ENCODE measurements at places on chromosomes 12 and 14.

- no peak for DNase-seq
These were observed 194.3 kb downstream of the CPNE8 start for GRCh38 chr12:38711054-38711453.

DNA sequence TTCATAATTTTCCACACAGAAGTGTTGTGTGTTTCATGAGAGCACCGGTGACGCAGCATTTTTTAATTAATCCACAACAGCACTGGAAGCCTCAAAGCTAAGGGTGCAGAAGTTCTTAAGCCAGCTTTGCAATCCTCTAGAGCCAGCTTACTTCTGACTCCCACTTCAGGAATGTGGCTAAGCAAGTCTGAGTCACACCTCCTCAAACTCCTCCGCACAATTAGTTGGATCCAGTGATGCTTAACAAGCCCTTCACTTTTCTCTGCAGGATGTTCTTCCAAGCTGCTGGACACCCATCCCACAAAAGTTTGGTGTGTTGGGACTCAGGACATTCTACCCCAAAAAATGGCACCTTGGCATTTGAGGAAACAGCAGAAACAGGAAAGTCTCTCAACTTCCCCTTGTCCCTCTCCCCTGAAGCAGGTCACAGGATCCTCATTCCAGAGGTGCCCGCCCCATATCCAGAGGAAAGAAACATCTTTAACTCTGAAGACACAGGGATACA, 210.0 kb downstream of the PPM1H start:
- DNase-seq, result peak; percentile 11

DNA sequence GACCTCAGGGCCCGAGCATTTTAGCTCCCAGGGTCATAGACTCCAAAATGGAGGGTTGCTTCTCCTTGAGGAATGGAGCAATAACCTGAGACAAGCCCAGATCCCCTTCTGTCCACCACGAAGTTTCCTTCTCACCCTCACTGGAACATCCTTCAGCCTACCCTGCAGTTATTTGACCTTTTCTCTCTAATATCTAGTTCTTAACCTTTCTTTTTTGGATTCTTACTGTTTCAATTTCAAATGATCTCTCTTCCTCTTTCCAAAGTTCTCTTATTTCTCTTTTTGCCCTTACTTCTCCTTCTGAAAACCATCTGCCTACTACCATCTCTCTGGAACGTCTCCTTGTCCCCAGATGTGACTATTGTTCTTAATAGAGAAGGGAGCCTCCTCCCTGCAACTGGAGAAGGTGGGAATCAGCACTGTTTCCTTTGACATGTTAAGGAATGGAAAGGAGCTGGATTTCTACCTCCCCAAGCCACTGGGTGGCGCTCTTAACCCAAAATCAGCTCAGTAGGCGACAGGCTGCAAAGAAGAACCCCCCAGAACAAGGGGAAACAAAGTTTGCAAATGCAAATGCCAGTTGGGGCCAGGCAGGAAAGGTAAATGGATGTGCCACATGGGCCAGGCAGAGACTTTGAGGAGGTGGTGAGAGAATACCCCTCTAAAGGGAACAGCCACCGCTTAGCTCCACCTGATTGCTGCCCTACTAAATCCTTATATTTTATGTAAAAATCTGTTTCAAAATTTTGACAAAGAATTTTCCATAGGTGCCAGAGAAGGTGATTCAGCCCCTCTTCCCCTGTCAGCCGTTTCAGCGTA, 22.4 kb upstream of the PDE1B start:
- DNase-seq, result peak; percentile 48

GRCh38 chr14:71361336-71361735, 454.1 kb downstream of the PCNX1 start:
- DNase-seq, result no peak

- no peak for DNase-seq
These were observed 41.8 kb upstream of the P2RX7 start for GRCh38 chr12:121090586-121091514.

- DNase-seq, result no peak
These were observed 7.3 kb downstream of the PHLDA1 start for GRCh38 chr12:76024102-76024781.

- DNase-seq, result no peak
These were observed 101.8 kb upstream of the BBS10 start for GRCh38 chr12:76449993-76450392.

DNA sequence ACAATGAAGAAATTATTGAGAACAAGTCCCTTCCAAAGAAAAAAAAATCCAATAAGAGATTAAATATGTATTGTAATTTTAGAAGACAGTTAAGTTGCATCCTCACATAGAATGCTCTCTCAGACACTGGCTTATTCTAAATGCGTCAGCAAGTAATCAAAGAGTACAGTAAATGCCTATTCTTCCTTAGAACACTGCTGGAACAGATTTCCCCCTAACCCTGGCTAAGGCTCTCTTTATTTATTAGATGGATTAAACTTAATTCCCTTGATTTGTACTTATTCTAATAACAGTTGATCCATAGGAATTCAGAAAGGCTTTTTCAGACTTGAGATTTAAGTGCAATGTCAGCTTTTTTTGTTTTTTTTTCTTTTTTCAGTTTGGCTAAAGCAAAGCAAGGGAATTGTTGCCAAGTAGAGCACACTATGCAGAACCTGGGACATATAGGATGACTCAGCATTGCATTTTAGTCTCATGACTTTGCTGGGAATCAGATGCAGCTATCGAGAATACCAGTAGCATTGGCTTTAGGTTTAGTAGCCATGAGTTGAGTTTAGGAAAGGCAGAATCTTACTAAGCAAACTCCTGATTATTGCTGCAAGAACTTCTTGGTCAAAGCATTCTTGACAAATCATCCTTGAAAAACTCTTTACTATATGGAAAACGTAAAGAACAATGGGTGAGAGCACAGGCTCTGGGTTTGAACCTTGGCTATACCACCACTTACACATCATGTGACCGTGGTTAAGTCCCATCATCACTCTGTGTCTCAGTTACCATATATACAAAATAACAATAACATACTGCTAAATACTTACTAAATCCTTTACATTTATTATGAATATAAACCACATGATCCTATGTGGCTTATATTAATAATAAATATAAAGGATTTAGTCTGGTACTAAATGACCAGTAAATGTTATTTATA, 26.7 kb downstream of the MED21 start:
- DNase-seq, result no peak

DNA sequence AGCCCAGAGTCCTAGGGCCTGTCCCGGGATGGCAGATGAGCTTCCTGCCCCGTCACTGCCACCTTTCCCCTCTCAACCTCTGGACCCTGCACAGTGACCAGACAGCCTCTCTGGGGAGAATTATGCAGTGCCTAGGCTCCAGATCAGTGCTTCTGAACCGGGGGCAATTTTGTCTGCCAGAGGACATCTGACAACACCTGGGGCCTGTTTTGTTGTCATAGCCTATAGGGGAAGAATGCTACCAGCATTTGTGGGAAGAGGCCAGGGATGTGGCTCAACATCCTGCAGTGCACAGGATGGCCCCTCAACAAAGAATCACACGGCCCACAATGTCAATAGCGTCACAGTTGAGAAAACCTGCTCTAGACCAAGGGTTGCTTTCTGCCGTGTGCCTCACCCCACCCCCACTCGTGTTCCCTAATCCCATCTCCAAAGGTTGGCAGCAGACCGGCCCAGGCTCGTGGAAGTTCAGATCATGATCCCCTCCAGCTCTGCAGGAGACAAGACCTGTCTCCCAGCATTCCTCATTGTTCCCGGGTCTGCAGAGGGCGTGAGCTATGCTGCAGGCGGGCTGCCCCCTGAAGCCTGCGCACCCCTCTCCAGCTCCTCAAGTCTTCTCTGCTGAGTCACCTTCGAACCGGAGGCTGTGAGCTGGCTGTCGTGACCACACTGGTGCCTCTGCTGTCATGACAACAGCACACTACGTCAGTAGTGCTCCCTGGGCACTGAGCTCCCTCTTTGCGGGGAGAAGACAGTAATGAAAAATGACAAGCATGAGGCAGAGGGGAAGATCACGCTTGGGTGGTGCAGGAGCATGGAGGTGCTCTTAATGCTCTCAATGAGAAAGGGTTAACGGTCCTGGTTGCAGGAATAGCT, 2.0 kb upstream of the GAPDH start:
- DNase-seq, result no peak

- DNase-seq, result no peak
These were observed 4.8 kb downstream of the CRACR2A start for GRCh38 chr12:3747976-3748619.

GRCh38 chr14:83253870-83254269, 1720.2 kb upstream of the SEL1L start:
- no peak for DNase-seq

DNA sequence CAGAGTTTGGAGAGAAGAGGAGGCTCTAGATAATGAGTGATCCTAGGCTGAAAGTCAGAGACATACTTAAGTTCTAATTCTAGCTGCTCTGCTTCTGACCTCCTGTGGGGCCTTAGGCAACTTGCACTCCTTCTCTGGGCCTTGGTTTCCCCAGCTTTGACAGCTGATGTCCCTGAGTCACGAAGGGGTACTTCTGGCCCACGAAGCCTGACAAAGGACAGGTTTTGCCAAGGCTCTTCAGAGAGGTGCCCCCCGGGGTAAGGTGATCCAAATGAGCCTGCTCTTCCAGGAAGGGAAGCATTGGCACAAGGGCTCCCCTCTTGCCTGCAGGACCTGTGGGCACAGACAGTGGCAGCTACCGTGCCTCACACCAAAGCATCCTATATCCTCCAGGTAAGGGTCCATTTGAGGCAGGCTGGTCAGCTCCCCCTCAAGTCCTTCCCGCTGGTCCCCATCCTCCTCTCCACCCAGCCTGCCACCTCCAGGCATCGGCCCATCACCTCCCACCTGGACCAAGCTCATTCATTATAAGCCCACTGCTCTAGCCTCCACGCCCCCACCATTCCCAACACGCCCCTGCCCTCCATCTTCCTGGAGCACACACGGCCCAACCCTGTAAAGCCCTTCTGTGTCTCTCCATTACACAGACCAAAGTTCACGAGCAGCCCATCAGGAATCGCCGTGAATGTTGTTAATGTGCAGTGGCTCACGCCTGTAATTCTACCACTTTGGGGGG, 1.9 kb upstream of the PPP1R13B start:
- no peak for DNase-seq

DNA sequence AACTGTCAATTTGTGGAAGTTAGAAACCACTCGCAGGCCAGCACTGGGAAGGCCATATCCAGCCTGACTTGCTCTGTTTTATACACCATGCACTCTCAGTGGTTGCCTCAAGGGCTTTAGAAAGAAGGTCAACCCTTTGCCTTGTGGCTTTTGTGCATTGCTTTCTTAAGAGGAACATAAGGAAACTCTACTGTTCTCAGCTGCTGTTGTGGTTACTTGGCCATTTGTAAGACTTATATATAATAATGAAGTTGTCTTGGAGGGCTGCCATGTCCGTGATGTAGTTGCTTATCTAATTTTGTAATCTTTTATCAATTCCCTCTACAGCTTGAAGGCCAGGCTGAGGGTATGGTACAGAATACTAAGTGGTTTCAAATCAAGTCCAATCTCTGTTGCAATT, 637.8 kb downstream of the DIO2 start:
- DNase-seq, result no peak

GRCh38 chr14:56805992-56806727, 4.1 kb downstream of the OTX2 start:
- DNase-seq, result no peak

- DNase-seq, result no peak
These were observed 193.9 kb downstream of the GPHN start for GRCh38 chr14:66701813-66702212.

GRCh38 chr14:103625356-103626095, 3.5 kb upstream of the KLC1 start:
- DNase-seq, result no peak

Data from progenitor cell of endocrine pancreas (in vitro differentiated cells).